NCI-H1436 treated with DMSO at 0.1 percent for 48 hours (cell line): ENCODE measurements at places on chromosomes 5 and 9.

DNA sequence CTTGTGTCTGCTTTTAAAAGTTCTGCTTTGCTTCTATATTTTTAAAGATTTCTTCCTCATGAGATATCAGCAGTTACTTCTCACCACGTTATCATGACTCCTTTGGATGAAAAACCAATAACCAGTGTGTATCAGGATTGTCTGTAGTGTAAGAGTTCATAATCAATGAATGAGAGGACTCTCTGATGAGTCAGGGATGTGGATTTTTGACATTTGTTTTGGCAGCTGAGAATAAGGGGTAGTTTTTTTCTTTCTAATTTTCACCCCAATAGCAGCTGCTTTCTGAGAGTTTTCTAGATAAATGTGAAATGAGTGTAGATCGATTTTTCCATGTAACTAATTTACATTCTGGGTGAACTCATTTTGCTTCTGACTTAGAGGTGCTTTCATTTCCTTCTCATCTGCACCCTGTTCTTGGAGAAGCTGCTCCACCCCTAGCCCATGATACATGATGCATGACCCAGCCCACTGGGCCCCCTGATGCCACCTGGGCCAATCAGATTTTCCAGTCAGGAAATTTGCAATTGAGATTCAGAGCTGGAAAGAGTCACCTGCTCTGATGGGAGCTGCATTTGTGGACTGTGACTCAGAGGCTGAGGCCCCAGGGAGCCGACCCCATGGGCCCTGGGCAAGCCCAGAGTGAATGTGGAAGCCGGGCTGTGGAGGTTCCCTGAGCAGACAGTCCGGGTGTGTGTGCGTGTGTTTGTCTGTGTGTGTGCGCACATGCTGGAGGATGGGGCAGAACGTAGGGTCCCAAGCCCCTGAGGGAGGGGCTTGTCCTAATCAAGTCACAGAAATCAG lies 159.3 kb downstream of the RGS3 start:
- peak; percentile 70 for DNase-seq

- DNase-seq: no peak
Observed at GRCh38 chr5:113246361-113246870, 188.4 kb downstream of the TSSK1B start.

DNA sequence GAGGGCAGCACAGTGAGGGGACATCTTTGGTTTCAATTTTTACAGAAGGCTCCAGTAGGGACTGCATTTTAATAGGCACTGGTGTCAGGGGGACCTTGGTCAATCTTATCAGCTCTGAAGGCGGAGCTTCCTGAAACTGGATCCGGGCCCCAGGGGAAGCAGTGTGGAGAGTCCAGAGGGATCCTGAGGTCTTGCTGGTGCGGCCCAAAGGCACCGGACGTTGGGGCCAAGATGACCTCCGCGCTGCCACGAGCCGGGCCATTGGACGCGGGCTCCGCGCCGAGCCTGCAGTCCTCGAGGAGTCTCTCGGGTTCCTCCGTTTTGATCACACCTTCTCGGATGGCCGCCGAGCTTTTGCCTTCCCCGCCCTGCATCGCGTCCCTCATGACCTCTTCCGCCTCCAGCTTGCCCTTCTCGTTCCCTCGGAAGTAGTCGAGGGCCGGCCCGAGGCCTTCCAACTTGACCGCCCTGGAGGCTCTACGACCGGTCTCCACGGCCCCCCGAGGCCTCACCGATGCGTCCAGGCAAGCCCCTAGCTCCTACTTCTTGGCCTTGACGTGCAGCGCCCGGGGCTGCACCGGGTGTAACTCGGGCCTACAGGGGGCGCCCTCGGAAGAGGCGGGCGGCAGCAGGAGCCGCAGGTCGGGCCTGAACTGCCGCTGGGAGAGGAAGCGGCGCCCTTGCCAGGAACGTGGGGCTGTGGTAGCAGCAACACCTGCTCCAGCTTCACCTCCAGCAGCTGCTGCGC lies 18.8 kb downstream of the C5orf52 start:
- no peak for DNase-seq

- no peak for DNase-seq
Observed at GRCh38 chr9:91896097-91896496, 53.9 kb downstream of the ROR2 start.

GRCh38 chr5:67831048-67831447 lies 384.5 kb upstream of the PIK3R1 start:
- no peak for DNase-seq

DNA sequence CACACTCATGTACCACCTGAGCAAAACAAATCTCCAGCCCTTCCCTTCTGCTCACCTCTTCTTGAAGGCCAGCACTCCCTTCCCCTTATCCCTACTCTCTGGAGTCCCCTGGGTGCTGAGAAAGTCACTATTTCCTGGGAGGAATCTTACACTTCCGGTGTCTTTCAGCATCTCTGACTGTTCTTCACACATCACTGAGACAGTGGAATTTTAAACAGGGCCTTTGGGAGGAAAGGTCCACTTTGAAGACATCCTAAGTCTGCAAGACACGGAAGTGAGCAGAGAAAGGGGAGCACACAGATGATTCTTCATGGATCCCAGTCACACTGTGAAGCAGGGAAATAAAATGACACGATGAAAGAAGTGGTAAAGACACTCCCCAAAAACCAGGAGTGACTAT lies 25.6 kb downstream of the FRMD3 start:
- DNase-seq: no peak

DNA sequence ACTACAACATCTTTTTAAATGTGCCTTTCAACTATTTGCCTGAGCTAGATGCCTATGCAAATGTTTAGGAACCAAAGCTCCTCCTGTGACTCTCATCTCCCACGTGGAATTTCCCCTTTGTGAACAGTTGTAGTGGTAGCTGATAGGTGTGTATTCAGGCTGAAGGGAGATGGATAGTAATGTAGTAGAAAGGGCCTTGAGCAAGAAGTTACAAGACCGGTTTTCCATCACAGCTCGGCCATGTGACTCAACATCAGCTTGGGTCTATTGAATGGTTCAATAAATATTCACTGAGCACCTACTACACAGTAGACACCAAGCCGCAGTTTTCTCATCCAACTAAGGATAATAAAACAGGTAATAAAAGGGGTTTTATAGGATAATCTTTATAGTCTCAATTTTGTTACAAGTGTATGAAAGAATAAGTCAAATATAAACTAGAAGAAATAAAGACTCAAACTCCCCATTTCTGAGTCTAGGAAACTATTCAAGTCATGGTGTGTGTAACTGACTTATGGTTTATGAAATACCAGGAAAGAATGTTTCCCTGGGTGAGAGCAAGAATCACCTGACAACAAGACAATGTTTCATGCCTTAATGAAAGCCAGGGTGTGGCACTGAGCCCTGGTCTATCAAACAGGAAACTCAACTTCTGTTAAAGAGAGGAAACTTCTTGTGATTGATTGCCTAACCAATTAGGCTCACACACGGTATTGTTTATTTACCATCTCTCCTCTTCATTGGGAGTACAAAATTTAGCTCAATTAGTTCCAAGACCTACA lies 187.1 kb upstream of the SPEF2 start:
- no peak for DNase-seq

- no peak for DNase-seq
Observed at GRCh38 chr9:107243742-107244141, 39.3 kb upstream of the RAD23B start.

- no peak for DNase-seq
Observed at GRCh38 chr5:154412925-154413324, 32.9 kb upstream of the SAP30L start.

GRCh38 chr5:119078861-119079260 lies 8.0 kb downstream of the DMXL1 start:
- DNase-seq: no peak

DNA sequence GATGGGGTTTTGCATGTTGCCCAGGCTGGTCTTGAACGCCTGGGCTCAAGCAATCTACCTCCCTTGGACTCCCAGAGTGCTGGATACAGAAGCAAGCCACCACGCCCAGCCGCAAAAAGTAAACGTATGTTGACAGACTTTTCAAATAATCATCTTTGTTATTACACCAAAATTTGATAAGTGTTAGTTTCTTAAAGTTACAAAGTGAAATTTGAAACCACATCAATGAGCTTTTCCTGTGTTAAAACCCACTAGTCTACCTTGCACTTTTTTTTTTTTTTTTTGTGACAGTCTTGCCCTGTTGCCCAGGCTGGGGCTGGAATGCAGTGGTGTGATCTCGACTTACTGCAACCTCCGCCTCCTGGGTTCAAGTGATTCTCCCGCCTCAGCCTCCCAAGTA lies 29.9 kb downstream of the SPACA9 start:
- DNase-seq: no peak

- DNase-seq: no peak
Observed at GRCh38 chr5:82465235-82465634, 187.1 kb upstream of the RPS23 start.

DNA sequence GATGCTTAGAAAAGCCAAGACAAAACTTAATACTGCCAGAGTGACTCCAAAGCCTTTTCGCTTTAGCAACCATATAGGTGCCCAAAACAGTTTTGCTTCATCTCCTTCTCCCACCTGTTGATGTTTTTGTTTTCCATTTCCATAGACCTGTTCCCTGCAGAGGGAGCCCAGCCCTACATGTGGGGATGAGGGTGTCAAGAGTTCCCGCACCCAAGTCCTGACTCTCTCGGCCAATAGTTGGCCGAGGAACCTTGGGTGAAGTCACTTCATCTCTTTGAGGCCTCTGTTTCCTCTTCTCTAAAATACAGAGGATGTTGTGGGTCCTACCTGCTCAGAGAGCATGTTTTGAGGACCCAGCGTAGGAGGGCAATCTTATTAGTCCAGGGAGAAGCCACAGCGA lies 38.5 kb upstream of the LCP2 start:
- no peak for DNase-seq

- no peak for DNase-seq
Observed at GRCh38 chr9:35569206-35569605, 35.9 kb upstream of the TESK1 start.

- DNase-seq: no peak
Observed at GRCh38 chr9:113524468-113524867, 60.9 kb downstream of the RGS3 start.

GRCh38 chr9:136493567-136493971 lies 10.7 kb upstream of the SEC16A start:
- no peak for DNase-seq

- no peak for DNase-seq
Observed at GRCh38 chr5:178349625-178350353, 117.2 kb upstream of the PHYKPL start.

GRCh38 chr9:14272927-14273528 lies 40.9 kb downstream of the NFIB start:
- DNase-seq: no peak

- DNase-seq: no peak
Observed at GRCh38 chr5:74382987-74383593, 257.4 kb downstream of the ENC1 start.

- DNase-seq: no peak
Observed at GRCh38 chr5:36722900-36723299, 116.5 kb downstream of the SLC1A3 start.

DNA sequence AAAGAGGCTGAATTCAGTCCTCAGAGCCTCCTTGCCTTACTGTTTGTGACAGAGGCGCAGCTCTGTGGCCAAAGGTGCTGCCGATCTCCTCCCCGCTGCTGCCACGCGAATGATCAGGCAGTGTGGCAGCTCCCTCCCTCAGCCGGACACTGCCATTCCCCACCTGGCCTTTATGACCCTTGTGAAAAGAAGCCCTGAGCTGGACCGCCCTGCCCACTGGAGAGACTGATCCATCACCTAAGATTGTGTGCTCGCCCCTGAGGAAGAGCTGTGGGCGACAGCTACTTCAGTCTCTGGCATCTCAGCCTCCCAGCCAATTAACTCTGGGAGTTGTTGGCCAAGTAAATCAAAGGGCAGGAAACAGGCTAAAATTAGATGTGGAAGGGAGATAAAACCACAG lies 90.9 kb downstream of the CARTPT start:
- no peak for DNase-seq

- DNase-seq: no peak
Observed at GRCh38 chr5:13976223-13976622, 31.7 kb upstream of the DNAH5 start.

GRCh38 chr9:114069476-114070187 lies 8.5 kb downstream of the AMBP start:
- no peak for DNase-seq

- no peak for DNase-seq
Observed at GRCh38 chr5:56303511-56303910, 70.4 kb upstream of the ANKRD55 start.

DNA sequence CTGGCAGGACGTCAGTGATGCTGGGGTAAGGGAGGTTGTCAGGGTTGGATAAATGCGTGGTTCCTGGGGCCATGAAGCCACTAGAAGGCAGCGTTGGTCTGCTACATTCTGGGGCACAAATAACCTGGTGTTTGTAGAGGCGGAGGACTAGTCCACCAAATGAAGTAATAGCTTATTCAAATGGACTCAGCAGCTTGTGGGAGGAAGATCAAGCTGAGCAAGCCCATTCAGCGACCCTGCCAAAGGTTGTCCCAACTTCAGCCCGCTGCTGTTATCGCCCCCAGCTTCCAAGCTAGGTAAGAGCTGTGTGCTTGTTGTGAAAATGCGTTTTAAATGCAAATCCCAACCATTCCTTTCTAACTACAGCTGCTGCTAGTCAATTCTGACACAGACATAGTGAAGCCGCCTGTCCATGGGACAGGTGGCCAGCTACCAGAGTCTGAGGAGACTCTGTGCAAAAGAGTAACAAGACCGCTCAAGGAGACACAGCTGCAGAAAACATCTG lies 7.6 kb upstream of the FAM240B start:
- DNase-seq: no peak

GRCh38 chr5:159792180-159792579 lies 124.1 kb upstream of the ADRA1B start:
- no peak for DNase-seq
